NCI-H1694 treated with DMSO at 0.1 percent for 48 hours (cell line): ENCODE measurements at places on chromosomes 1 and 21.

- DNase-seq, result peak; percentile 92
Measured at GRCh38 chr1:212665241-212666115, 34.2 kb downstream of the BATF3 start.

- no peak for DNase-seq
Measured at GRCh38 chr1:196147530-196147929, 460.7 kb downstream of the KCNT2 start.

DNA sequence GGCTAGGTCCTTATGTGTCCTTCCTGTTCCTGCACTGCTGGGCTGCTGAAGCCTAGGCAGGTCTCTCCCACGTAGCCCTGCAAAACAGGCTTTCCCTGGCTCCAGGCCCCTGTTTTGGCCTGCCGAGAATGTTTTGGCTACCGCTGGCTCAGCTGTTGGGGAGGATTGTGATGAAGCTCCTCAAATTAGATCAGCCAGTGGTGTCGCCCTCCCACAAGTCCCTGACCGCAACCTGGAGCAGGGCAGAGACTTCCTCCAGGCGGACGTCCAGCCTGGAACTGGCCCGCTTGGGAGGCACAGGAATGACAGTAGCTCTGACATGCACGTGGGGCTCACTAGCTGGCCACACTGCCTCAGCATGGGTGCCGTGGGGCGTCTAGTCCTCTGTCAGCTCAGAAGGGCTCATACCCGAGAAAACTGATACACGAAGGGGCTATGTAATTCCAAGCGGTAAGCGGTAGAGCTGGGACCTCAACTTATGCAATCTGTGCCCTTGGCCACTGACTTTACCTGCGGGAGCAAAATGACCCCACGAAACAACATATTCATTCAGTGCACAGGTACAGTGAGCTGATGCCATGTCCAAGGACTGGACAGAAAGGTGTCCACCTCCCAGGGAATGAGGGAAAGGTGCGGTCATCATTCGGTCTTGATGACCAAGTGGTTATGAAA, 26.6 kb downstream of the DHRS3 start:
- DNase-seq, result no peak

- DNase-seq, result peak; percentile 24
Measured at GRCh38 chr1:53685272-53686051, 53.5 kb downstream of the GLIS1 start.

DNA sequence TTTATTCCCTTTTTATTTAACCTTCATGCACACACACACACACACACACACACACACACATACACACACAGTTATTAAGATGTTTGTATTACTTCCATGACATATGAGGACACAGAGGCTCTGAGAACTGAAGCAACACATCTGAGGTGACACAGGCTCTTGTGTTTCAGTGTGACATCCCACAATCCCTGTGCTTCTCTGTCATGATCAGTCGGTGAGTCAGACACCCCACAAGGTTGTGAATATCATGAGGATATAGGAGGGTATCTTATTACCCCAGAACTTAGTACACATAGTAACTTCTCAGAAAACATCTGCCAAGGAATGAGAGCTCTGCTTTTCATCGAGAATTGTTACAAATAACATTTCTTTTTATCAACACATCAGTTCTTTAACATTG, 459.3 kb downstream of the PLPP3 start:
- DNase-seq, result no peak

DNA sequence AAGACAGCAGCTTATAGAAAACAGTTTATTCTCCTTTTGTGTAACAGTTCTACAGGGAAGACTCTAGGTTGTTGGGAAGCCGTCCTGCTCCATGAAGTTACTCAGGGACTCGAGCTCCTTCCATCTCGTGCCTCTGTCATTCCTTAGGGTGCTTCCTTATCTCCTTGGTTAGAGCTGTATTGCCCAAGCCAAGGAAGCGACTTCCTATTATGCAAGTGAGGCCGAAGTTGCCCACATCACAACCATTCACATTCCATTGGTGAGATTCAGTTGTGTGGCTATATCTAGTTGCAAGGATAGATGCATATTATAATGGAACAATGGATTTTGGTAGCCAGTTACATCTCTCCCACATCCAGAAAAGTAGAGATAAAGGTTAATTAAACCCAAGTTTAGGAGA, 9.0 kb downstream of the GSTM5 start:
- no peak for DNase-seq

DNA sequence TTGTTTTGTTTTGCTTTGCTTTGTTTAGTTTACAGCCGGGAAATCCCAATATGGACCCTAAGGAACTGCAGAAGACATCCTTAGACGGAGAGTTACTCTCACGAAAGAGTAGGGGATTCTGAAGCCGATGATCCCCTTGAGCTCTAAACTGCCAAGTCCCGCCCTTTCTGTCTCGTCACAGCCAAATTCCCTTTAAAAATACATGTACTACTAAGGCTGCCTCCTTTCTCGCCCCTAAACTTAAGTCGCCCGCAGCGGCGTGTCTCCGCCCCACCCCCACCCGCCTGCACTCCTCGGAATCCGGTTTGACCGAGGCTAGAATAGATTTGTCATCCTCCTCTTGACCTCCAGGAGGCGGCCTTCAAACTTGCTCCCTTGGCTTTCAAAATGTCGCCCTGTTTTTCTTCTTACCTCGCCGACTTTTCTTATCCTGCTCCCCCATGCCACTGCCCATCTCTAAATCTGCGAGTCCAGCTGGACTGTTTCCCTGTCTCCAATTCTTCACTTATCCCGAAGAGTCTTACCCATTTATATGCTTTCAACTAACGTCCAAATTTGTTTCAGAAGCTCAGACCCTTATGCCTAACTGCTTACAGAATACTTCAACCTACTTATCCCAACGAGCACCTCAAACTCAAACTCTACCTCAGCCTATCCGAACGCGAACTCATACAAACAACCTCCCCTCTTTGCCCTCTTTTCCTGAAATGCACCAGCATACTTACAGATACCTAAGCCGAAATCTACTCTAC, 10.9 kb upstream of the BOLA1 start:
- peak; percentile 86 for DNase-seq

DNA sequence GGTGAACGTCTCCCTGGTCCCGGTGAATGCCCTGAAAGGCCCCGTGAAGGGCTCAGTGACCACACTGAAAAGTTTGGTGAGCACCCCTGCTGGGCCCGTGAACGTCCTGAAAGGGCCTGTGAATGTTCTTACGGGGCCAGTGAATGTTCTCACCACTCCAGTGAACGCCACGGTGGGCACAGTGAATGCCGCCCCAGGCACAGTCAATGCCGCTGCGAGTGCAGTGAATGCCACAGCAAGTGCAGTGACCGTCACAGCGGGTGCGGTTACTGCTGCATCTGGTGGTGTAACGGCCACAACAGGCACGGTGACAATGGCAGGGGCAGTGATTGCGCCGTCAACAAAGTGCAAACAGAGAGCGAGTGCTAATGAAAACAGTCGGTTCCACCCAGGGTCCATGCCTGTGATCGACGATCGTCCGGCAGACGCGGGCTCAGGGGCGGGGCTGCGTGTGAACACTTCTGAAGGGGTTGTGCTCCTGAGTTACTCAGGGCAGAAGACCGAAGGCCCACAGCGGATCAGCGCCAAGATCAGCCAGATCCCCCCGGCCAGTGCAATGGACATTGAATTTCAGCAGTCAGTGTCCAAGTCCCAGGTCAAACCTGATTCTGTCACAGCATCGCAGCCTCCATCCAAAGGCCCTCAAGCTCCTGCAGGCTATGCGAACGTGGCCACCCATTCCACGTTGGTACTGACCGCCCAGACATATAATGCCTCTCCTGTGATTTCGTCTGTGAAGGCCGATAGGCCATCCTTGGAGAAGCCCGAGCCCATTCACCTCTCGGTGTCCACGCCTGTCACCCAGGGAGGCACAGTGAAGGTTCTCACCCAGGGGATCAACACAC, 41.5 kb downstream of the ZBTB17 start:
- no peak for DNase-seq

DNA sequence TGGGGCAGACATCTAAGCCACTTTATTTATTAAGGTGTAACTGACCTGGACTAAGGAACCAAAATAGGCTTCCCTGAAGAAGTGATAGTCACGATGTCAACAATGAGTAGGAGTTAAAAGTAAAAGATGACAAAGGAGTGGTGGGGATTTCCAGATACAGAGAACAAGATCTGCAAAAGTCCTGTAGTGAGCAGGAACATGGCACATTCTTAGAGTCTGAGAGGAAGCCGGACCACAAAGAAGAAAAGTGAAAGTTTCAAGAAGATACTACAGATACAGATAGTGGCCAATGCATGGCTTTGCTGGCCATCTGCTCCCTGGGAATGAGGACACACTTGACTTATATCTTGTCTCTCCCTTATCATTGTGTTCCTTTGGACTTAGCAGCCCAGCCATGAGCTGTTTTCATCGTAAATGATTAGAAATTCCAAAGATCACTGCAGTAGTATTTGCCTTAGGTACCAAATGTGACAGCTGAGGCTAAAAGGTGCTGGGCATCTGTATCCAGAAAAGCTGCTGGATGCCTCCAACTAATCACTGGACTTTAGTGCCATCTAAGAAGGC, 302.4 kb upstream of the NR5A2 start:
- DNase-seq, result no peak

DNA sequence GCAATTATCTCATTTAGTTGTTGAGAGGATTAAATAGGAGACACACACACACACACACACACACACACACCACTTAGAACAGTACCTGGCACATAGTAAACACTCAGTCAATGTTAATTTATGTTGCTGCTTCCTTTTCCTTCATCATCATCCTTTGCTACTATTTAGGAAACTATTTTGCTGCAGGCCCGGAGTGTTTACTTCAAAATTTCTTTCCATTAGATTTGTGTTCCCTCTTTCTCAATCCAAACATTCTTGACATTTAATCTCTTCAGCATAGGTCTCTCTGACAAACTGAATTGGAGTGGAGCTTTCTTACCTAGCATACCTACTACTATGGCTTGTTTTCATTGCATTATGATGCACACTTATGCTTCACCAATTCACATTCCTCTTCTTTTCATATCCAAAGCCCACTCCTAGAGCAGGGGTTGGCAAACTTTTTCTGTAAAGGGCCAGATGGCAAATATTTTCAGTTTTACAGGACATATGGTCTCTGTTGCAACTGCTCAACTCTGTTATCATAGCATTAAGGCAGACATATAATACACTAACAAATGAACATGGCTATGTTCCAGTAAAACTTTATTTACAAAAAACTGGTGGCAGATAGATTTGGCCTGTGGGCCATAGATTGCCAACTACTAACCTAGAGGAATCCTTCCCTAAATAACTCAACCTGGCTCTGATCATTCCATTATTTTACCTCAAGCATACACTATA, 49.5 kb downstream of the SCMH1 start:
- peak; percentile 81 for DNase-seq

GRCh38 chr1:161076410-161076809, 6.7 kb upstream of the ARHGAP30 start:
- DNase-seq, result no peak

- no peak for DNase-seq
Measured at GRCh38 chr1:180945151-180945550, 32.5 kb downstream of the KIAA1614 start.

GRCh38 chr1:84089465-84089864, 54.6 kb upstream of the PRKACB start:
- no peak for DNase-seq

- no peak for DNase-seq
Measured at GRCh38 chr1:24111996-24112779, at the start of gene MYOM3. Gene MYOM3, minus strand, starts transcription at chr1:24112135. Its CDS starts 3,499 bp downstream, at chr1:24108636.

DNA sequence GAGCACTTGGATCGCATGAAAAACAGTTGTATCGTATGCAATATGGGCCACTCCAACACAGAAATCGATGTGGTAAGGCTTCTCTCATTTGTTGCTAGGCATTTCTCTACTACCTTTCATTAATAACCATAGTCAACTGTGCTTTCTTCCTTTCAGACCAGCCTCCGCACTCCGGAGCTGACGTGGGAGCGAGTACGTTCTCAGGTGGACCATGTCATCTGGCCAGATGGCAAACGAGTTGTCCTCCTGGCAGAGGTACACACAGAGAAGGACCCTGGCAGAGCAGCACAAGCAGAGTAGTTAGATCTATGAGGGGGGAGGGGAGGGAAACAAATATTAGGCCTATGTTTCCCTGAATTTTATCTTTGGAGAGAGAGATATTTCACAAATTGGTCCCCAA, 16.0 kb upstream of the STRIP1 start:
- DNase-seq, result no peak

DNA sequence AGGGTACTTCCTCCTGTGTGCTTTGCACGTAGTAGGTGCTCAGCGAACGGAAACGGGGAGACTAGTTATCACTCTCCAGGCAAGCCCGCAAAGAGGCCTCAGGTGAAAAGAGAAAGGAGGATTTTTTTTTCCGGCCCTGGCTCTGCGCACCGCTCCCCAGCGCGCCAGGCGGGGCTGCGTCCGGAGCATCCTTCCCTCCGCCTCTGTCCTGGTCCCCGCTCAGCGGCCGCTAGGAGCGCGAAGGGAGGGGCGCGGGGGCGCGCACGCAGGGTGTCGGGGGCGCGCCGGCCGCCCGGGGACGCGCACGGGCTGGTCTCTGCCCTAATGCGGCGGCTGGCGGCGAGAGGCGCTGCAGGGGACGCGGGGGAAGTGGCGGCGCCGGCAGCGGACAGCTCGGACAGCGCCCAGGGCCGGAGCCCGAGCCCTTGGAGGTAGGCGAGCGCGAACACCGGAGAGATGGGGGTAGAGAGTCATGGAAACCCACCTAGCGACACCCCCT, 42.3 kb upstream of the NFASC start:
- peak; percentile 62 for DNase-seq

DNA sequence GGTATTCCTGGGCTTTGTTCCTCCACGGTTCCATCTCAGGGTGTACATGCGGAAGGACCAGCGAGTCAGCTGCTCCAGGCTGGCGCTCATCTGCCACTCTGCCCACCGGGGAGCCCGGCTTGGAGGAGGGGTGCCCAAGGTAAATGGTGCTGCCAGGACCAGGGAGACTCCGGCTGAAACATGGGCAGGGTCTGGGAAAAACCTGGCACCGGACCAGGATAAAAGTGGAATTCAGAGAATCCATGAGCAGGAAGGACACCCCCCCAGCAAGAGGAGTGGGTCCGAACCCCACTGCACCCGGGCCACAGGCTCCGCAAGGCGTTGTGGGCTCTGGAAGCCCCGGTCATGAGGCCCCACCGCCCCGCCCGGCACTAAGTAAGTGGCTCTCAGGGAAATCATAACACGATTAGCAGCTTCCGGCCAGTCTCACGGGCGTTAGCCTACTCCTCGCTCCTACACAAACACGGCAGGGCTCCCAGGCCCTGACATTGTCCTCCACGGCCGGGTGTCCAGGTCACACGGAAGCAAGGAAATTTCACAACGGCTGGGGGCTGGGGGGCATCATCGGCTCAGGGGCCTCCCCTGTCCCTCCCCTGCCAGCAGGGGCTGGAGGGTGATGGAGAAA, 21.1 kb downstream of the MEGF6 start:
- no peak for DNase-seq

DNA sequence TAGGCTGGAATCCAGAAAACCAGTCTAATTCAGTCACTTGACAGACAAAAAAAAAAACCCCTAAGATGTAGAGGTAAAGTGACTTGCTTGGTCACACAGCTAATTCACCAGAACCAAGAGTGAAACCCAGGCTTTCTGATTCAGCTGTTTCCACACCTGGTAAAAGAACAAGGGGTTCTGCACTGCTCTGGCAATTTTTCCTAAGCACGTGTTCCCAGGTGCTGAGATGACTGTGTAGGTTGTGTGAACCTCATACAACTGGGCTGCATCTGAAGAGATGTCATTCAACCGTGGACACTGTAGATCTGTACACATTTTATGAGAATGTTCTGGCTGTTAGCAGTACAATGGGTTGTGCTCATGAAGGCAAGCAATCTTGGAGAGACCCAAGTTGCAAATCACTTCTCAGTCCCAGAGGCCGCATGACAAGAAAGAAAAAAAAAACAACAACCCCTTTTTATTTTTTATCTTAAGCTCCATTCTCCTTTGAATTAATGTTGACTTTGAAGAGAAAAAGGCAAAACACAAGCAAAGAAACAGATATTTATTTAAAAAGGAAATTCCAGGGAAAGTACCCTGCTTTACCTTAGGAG, 95.4 kb downstream of the INTS7 start:
- no peak for DNase-seq

- DNase-seq, result no peak
Measured at GRCh38 chr1:13826009-13826408, 126.0 kb downstream of the PRDM2 start.
